ENCODE measurements at places on chromosomes 11 and 22.
A peak's percentile ranks its signal among the peaks of the same experiment; 100 is the strongest.

- no peak for DNase-seq
Observed at GRCh38 chr11:33500861-33501479, 199.7 kb downstream of the C11orf91 start.

GRCh38 chr11:67469508-67469811 is 409 bp upstream of the TMEM134 start:
- DNase-seq: no peak

DNA sequence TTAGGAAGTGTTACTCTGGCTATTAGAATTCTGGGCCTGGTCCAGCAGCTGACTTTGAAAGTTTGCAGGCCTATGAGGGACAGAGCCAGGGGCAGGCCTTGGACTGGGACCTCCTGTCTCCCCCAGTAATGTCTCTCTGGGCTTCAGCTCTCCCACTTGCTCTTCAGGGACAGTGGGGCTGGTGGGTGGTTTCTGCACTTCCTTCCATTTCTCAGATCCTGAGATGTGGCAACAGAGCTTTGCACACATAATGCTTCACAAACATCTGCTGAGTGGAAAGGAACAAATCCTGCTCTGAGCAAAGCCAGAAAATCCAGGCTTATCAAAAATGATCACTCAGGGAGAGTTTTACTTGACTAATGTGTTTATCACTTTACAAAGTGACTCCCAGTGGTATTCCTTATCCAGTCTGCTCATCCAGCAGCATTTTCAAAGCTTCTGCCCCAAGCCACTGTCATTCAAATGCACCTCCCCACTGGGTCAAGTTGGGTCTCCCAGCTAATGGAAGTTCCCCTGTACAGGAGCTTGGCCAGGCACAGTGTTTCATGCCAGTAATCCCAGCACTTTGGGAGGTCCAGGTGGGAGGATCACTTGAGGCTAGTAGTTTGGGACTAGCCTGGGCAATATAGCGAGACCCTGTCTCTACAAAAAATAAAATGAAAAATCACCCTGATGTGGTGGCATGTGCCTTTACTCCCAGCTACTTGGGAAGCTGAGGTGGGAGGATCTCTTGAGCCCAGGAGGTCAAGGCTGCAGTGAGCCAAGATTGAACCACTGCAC is 13.5 kb upstream of the OSBP2 start:
- DNase-seq: no peak

DNA sequence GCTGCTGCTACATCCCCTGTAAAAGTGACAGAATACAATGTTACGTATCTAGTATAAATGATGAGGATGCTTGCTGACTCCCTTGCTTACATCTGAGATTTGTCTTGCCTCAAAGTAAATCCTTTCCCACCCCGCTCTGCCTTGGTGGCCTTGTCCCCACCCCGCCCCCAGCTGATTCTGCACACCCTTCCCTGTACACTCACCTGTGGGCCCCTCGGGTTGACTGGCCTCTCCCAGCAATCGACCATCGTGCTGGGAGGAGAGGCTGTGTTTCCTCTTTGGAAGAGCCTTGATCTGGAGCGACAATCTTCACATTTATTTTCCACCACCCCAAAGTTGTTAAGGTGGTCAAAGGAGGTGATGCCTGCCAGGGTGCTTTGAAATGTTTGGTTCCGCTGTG is 249.4 kb downstream of the TBC1D22A start:
- no peak for DNase-seq

DNA sequence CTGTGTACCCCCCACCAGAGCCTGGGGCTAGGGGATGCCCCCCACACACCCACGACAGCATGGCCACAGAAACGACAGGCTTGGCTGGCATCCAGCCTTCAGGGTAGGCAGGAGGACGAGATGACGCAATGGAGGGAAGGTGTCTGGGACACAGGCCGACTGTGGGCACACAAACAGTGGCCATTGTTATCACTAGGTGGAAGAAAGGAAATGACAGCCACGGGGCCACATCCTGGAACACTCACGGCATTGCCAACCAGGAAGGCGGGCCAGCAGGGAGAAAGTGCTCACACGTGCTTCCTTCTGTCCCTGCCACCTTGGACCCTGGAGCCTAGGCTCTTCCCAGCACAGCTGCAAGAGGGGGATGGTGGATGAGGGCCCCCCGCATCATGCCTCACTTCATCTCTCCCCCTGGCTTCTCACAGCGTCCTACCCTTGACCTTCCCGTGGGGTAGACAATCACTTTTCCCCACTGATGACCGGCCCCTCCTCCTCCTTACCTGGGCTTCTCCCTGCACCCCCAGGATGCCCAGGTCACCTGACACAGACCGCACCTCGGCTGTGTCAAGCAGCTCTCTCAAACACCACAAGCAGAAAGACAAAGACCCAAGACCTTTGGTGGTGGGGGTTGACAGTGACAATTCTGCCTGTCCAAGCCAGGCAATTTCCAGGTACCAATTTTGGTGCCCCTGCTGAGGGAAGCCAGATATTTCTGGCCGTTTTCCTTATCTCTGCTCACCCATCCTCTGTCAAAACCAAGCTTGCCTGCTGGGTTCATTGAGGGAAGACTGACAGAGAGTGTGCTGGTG is 8.6 kb downstream of the PLA2G6 start:
- no peak for DNase-seq

DNA sequence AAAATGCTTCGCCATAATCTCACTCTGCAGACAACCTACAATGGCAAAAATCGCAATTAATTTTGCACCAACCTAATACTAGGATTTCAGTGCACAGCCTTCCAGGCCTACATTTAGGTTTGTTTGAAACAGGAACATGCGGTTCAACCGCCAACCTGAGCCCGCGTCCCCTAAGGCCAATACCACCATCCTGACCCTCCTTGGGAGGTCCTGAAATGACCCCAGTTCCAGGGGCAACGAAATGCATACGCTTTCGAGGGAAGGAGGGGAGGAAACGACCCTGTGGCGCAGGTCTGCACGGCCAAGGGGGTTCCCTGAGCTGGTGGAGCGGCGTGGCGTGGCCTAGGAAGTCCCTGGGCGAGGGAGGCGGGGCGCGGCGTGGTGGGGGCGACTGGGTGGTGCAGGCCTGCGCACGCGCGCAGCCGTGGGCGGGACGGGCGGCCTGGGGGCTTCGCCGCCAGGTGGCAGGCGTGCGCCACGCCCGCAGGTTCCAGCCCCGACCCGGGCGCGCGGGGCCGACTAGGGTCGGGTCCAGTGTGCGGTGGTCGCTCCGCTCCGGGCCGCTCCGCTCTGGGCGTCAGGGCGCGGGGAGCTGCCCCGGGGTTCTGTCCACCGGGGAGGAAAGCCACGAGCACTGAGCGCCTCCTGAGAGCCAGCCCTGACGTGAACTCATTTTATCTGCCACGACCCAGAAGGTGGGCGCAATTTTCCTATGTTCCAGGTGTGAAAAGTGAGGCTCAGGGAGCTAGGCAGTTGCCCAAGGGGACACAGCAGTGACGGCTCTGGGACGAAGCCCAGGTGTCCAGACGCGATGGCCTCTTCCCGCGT is 94.1 kb downstream of the SWAP70 start:
- peak; percentile 84 for DNase-seq

DNA sequence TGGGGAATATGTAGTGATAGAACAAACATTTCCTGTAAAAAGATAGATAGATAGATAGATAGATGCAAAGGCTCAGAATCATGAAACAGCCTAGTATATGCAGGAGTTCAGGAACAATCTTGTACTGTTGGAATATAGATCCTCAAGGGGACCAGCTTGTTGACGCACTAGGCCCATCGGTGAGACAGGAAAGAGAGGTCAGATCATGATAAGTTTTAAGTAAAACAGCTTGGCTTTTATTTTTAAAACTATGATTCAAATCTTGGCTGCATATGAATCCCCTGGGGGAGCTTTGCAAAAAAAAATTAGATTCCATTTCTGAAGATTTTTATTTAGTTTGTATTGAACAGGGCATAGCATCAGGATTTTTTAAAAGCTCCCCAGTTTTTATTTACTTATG is 185.8 kb downstream of the TRPC6 start:
- no peak for DNase-seq

DNA sequence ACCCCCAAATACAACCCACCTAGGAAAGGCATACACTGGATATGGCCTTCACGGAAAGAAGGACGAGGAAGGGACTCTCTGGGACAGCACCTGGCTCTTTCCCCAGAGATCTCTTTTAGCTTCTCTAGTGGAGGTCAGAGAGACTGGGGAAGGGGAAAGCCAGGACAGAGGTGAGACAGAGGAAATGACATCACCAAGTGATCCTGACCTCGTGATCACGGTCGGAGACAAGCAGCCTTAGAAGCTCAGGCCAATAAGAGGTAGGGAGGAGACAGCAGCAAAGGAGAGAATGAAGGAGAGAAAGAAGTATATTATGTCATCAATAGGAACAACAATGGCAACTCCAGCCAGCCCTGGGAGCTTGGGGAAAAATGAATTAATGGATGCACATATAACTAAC is 15.4 kb upstream of the TMPRSS13 start:
- no peak for DNase-seq

- no peak for DNase-seq
Observed at GRCh38 chr11:70804139-70804837, 406.0 kb downstream of the CTTN start.

DNA sequence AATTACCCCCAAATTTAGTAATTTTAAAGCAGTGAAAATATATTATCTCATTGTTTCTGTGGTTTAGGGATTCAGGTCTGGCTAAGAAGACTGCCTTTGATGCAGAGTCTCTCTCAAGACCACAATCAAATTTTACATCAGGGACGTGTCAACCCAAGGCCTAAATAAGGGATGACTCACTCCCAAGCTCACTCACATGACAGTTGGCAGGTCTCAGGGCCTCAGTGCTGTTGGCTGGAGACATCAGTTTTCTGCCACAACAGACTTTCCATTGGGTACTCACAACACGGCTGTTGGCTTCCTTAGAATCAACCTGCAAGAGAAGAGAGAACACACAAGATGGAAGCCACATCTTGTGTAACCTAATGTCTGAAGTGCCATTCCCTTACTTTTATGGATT is 377.3 kb downstream of the FAM181B start:
- no peak for DNase-seq

- DNase-seq: no peak
Observed at GRCh38 chr11:20873054-20873453, 203.7 kb downstream of the NELL1 start.
